ENCODE measurements at places on chromosomes 6 and 20.
A peak's percentile ranks its signal among the peaks of the same experiment; 100 is the strongest.

DNA sequence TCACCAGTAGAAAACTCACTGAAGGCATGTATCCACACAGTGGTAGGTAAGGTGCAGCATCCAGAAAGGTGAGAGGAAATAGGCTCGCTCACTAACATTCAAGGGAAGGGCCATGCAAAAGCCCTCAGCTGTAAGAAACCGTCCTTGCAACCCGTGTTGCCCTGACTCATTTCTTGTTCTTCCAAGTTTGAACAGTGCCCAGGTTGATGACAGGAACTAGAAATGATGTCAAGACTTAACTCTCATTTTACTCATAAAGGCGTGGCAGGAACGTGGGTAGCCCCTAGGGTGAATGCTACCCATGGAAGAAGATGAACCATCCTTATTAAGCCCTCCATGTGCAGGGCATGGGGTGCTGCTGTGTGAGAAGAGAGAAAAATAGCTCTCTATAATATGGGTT is 187.6 kb downstream of the CD83 start:
- no peak for DNase-seq

DNA sequence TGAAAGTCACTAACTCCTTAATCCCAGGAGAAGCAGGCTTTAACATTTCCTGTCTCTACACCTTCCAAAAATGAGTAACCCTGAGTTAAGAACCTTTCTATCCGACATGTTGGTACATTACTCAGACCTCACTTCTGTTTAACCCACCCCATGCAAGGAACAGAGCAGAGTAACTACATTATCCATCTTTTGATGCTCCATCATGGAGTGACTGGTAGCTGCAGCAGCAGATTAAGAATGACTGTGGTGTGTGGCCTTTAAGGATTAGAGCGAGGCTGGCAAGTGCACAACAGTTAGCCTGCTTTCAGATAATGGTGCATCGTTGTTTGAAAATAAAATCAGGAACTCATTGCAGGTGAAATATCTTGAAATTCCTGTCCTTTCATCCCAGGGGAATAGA is 2.0 kb downstream of the TRAF3IP2 start:
- DNase-seq = no peak

GRCh38 chr6:13299918-13300317 is 28.4 kb downstream of the TBC1D7 start:
- no peak for DNase-seq

DNA sequence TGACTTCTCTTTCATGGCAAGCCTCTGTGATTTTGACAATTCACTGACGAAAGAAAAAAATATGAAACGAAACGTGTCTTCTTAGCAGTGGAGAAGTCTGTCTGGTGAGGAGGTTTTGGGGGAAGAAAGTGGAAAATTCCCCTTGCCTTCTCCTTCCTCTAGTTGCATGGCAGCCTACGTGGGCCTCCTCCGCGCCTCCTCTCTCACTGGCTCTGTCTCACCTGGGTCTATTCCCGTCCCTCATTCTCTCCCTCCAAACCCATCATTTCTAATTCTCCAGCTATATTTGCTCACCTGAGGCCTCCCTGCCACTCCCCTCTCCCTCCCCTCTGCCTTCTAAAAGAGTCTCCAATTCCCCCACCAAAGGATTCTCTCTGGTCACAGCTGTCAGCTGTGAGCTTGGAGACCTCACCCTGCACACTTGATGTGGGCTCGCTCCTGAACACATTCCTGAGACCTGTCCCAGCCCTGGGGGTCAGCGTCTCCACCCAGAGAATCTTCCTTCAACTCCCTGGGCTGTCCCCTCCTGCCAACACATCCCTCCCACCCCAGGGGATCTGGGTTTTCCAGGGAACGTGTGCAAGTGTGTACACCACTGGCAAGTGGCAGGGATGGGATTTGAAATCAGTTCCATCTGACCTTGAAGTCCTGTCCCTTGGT is 159.6 kb upstream of the PMEPA1 start:
- DNase-seq = no peak

- DNase-seq = no peak
Observed at GRCh38 chr6:167426084-167426483, 101.2 kb downstream of the TTLL2 start.

GRCh38 chr20:478010-478948 is 15.9 kb upstream of the TBC1D20 start:
- DNase-seq = no peak

DNA sequence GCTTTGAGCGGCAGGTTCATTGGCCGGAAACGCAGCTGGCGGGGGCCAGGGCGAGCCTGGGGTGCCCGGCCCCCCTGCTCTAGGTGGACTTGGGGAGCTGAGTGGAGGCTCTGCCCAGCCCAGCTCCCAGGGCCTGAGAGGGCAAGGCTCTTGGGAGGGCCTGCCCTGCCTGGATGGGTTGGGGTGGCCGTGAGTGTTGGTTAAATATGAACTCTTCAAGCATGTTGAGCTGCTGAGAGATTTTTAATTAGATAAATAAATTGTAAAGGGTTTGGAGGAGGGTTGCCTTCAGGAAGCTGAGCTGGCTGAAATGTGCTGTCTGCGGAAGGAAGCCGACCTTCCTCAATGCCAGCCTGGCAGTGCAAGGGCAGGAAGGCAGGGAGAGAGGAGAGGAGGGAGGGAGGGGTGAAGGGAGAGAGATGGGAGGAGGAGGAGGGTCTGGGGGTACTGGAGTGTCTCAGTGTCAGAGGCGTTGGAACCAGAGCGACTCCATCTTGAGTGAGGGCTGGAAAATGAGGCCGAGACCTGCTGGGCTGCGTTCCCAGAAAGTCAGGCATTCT is 39.4 kb upstream of the PMEPA1 start:
- no peak for DNase-seq

GRCh38 chr6:101402622-101403031 is 9.1 kb downstream of the GRIK2 start:
- DNase-seq = no peak

DNA sequence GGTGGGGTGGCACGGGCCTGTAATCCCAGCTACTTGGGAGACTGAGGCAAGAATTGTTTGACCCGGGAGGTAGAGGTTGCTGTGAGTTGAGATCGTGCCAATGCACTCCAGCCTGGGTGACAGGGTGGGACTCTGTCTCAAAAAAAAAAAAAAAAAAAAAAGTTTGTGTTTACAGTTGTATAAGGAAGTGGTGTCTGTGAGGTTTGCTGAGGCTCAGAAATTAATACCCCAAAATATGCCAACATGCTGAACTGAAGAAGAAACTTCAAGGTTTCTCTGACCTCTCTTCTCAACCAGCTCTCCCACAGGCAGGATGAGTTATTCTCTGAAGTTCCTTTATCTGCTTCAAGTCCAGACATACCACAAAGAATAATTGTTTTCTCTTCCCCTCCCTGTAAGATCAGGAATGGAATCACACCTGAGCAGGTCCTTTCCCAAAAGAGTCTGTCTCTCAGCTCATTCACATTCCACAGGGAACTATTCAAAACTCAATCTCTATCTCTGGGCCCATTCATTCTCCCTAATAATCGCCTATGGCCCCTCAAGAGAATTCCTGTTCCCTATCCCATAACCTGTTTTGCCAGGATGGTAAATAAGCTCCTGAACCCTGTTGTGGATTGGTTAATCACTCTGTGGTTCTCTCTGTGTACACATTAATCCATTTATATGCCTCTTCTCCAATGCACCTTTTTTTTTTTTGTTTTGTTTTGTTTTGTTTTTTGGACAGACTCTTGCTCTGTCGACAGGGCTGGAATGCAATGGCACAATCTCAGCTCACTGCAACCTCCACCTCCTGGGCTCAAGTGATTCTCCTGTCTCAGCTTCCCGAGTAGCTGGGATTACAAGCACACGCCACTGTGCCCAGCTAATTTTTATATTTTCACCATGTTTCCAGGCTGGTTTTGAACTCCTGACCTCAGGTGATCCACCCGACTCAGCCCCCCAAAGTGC is 17.4 kb upstream of the KIFC1 start:
- DNase-seq = no peak

DNA sequence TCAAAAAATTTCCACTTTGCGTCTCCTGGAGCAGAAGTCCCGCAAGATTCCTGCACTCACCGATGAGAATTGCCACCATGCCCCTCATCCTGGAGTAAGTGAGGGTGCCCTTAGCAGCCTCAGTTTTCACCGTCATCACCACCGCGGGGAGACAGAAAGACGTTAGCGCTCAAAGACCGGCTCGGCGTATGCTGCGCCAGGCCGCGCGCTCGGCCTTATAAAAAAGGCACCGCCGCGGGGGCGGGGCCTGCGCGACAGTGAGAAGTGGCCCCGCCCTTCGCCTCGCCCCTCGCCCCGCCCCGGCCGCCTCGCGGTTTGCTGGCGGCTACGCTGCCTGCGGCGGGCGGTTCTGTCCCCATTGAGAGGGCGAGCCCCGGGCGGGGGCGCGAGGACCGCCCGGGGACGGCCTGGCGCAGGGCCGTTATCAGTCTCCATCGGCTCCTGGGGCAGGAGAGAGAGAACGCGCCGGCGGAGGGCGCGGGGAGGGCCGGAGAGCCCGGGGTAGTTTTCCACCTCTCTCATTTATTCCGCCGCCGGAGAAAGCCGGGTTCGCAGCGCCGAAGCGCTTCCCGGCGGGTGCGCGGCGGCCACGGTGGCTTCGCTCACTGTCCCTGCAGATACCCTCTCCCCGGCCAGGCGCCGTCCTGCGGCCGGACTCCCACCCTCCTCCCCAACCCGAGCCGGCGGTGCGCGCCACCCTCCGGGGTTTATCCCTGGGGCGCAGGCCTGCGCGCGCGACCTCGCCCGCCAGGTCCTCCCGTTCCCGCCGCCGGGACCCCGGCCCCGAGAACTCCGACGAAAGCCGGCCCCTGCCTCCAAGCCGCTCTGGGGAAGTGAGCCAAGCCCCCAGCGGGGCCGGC is 122.5 kb upstream of the SLC2A12 start:
- DNase-seq = peak; percentile 97

DNA sequence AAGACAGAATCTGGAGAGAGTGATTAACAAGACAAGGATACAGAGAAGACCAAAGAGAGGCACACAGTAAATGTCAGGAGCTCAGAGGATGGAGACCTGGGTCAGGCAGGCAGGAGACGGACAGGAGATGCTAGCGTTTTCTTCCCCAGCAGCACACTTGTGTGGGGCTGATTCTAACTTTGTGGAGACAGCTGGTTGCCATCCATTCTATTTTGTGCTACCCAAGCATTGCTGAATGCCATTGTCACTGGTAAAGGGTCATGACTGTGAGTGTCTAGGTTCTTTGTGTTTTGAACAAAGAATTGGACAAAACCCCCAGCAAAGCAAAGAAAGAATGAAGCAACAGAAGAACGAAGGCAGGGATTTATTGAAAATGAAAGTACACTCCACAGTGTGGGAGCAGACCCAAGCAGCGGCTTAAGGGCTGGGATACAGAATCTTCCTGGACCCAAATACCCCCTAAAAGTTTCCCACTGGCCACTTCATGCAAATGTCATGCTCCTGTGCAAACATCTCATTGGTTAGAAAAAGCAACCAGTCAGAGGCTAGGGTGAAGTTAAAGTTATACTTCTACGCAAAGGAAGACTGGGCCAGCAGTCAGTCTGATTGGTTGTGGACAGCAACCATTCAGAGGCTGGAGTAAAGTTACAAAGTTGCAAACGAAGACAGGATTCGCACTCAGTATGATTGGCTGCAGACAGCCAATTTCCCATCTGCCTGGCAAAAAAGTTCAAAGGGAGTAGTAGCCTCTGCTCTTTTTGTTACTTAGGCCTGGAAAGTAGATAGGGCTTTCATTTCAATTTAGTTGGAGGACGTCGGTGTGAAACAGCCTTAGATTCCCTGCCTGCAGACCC is 17.5 kb downstream of the PTK7 start:
- no peak for DNase-seq

DNA sequence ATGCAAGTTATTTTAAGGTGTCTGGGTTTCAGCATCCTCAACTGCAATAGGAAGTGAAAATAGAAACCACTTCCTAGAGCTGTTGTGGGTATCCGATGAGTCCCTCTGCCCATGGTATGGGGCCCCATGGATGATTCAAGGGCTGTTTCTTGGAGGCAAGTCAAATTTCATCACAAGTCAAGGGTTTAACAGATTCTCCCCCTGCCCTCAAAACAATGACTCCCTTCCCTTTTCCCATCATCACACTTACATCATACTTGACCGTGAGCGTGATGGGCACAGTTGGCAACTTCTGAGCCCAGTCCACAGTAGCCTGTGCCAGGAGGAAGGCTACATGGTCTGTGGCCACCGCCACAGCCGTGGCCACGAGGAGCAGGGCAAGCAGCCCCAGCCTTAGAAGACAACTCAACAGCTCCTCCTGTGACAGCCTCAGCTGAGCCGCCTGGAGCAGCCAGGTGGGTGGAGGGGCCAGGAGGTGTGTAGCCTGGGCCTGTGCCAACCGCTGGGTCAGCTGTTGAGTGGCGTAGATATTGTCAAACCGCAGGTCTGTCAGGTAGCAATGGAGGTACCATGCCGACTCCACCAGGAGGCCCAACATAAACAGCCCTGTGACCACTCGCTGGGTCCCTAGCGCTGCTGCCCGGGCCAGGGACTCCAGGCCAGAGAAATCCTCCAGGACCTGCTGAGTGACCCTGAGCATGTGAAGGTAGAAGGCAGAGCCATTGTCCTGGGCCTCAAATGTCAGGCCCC is 5.2 kb downstream of the OCSTAMP start:
- no peak for DNase-seq

- DNase-seq = no peak
Observed at GRCh38 chr6:31676322-31676903, 4.5 kb downstream of the LY6G5C start.

GRCh38 chr6:41607736-41608135 is 30.5 kb upstream of the MDFI start:
- no peak for DNase-seq

GRCh38 chr6:1110164-1110563 is 201.7 kb upstream of the FOXQ1 start:
- DNase-seq = no peak

- no peak for DNase-seq
Observed at GRCh38 chr20:25247000-25247517, 826 bp upstream of the PYGB start.

DNA sequence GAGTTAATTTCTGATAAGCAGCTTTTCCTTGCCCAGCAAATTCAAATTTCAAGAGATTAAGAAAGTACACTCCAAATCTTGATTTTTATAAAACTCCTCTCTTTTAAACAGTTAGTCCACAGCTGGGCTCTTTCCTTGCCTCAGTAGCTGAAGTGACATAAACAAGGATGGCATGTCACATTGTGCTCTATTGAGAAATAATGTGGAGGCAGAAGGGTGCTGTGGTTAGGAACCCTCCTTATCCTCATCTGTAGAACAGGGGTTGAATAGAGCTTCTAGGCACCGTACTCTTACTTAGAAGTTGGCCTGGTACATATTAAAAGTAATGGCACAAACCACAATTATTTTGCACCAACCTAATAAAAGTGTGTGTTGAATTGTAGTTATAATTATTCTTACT is 70.3 kb downstream of the RSPO3 start:
- DNase-seq = no peak

- DNase-seq = no peak
Observed at GRCh38 chr20:41080866-41081265, 52.2 kb downstream of the TOP1 start.

All from stimulated activated CD4-positive, alpha-beta T cell treated with anti-CD3 and anti-CD28 coated beads, Interleukin-4, amount 100 ng/mL, for 1 hour (primary cell).